Sigmoid colon (tissue), 7 donors: ENCODE measurements at places on chromosomes 4 and X. TPM values are rescaled to one million over a fixed set of nuclear protein-coding genes. Genes with fewer than 3 reads are reported as not detected.

Gene MAGEA12
- total RNA-seq = not detected

Gene ANAPC10
- total RNA-seq = 22.5 TPM

Gene GLRB
- total RNA-seq = 14.5 TPM

Gene TRPC5OS
- not detected for total RNA-seq

Gene ZIC3
- not detected for total RNA-seq

Gene MND1
- total RNA-seq = not detected

Gene ADH1A
- not detected for total RNA-seq

GRCh38 chr4:67550857-67551256 lies 5.6 kb upstream of the CENPC start:
- no peak for DNase-seq

DNA sequence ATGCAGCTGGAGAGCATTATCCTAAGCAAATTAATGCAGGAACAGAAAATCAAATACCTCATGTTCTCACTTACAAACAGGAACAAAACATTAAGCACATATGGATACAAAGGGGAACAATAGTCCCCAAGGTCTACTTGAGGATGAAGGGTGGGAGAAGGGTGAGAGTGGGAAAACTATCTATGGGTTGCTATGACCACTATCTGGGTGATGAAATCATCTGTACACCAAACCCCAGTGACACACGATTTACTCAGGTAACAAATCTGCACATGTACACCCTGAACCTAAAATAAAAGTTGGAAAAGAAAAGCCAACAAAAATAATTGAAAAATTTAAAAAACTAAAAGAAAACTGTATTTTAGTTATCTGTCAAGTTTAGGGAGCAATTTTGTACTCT lies 5.9 kb downstream of the HPGD start:
- DNase-seq = no peak

- DNase-seq = no peak
These were observed 115.9 kb downstream of the RAB28 start for GRCh38 chr4:13368217-13368616.

DNA sequence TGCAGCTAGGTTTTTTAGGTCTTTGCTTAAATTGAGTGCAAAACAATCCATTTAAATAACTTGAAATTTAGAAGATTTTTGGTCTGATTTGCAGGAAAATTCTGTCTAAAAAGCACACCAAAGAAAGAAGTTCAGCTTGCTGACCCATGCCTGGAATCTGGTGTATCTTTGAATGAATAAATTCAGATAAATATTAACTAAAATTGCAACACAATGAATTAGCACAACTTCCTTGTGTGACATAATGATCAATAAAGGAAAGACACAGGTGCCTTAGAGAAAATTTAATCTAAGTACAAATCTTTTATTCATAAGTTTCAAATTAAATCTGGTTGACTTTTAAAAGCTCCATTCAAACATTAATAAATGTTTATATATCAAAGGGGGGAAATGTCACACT lies 791.5 kb upstream of the LCORL start:
- no peak for DNase-seq

GRCh38 chr4:39020130-39020529 lies 12.1 kb downstream of the TMEM156 start:
- no peak for DNase-seq

DNA sequence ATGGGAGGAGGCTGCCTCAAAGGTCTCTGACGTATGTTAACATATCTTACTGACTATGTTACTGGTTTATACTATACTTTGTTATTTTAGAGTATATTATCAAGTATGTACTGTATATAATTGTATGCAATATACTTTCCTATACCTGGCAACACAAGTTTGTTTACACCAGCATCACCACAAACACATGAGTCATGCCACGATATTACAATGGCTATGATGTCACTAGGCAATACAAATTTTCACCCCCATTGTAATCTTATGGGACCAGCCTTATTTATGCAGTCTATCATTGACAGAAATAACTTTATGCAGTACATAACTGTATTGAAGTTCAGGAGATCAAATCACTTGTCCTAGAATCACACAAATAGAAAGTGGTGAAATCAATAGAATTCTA lies 329.9 kb upstream of the SLC7A11 start:
- DNase-seq = no peak

DNA sequence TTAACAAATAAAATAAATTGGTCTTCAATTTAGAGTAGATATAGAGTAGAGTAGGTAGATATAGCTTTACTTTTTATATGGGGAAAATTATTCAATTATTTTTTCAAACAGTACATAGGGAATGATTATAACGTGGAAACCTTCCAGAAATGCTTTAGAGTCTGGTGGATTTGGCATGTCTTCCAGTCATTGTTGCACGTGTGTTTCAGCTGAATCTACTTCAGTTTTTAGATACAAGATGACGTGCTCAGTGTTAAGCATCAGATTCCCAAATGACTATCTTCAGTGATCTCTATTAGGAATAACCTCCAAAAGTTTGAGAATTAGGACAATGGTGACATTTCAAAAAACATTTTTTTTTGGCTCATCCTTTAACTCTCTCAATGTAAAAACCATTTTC lies 616.9 kb downstream of the ANKRD50 start:
- no peak for DNase-seq

GRCh38 chr4:179989975-179990374 lies 2253.2 kb upstream of the TENM3 start:
- DNase-seq = no peak

DNA sequence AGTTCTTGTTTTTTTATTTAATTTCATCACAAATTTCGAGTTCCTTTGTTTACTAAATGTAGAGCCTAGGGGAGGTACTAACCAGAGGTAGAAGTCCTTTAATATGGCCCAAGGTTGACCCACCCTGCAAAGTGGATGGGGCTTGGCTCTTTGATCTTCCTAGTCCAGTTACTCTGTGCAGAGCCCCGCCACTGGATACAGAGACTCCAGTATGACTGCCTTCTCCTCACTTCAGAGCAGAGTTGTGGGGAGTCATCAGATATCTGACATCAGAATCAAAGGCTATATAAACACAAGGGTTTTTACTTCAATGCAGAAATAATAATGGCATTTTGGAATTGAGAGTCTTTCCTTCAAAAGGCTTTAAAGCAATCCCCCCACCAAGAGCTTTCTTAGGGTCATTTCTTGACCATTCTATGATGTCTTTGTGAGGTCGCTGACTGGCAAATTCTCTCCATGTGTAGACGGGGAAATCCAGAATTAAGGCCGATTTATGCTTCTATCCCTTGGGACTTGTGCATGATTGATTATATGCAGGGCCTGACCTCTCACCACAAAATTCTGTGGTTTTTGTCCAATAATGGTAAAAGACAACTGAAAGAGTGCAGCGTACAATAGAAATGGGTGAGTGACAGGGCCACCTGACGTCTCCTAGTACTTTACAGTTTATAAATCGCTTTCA lies 88.3 kb upstream of the CITED1 start:
- DNase-seq = no peak

DNA sequence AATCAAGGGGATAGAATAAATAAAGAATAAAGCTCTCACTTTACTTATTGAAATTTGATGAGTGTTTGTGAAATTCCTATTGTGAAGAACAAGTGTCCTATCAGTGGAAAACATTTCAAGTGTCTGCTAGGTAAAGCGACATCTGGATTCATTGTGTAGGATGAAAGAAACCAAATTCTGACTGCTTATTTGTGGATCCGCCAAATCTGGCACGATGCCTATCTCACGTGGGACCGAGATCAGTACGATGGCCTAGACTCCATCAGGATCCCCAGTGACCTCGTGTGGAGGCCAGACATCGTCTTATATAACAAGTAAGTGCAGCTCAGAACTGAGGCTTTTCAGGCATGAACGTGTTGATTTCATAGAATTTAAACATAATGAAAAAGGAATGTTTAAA lies 1.9 kb downstream of the CHRNA9 start:
- no peak for DNase-seq

DNA sequence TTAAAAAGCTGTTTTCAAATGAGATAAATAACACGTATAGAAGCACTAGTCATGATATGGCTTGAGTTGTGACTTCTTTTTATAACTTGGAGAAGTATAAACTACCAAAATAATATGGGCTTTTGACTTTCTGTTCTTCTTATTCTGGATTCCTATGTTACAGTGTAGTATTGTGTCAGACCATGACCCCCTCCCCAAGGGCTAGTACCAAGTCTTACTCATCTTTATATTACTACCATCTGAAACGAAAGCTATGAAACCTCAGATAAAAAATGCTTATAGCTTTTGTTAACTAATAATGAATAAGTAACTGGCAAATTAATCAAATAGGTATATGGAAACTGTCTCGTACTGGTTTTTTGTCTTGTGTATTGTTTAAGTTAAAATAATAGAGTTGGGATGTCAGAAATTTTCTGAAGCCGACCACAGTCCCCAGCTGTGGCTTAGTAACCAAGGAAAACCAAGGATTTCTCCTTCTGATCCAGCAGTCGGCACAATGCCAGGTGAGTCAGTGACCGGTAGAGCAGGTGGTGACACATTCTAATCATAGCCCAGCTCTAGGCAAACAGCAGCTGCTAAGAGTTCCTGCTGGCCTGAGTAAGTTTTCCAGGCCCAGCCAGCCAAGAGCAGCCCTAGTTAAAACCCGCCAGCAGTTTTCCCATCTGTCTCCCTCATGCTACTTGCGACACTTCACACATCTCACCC lies 163.3 kb upstream of the PRDX4 start:
- peak; percentile 57 for DNase-seq

DNA sequence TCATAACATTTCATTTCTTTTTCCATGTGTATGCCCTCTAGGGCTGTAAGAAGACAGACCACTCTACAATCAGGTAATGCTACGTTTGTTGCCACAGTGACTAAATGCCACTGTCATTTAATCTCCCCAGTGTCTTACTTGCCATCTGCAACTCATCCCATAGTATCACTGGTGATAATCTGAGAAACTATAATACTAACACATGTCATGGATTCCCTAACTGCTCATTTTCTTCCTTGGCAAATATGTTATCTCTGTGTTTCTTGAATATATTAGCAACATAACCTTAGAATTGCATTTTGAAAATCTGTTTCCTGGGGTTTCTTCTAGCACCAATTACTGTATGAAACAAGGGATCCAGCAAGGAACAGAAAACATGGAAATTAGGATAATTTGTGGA lies 6.1 kb downstream of the F8A1 start:
- DNase-seq = no peak

GRCh38 chr4:118076958-118077766 lies 42.9 kb downstream of the NDST3 start:
- DNase-seq = no peak

- no peak for DNase-seq
These were observed 609 bp upstream of the BCORL1 start for GRCh38 chrX:129981752-129982299.

GRCh38 chr4:126364311-126364911 lies 1049.7 kb downstream of the FAT4 start:
- DNase-seq = no peak

- DNase-seq = no peak
These were observed 25.7 kb downstream of the SEPTIN6 start for GRCh38 chrX:119667111-119667878.

- peak; percentile 70 for DNase-seq
These were observed 252.3 kb upstream of the RASGEF1B start for GRCh38 chr4:81723927-81724587.
